Naive thymus-derived CD8-positive, alpha-beta T cell (primary cell): ENCODE measurements at places on chromosomes 11 and 22. TPM values are rescaled to one million over a fixed set of nuclear protein-coding genes. Genes with fewer than 3 reads are reported as not detected.

GRCh38 chr11:66600631-66601233, 7.7 kb downstream of the CCS start:
- H3K27ac ChIP-seq, result no peak overlapping the region
- H3K4me1 ChIP-seq, result peaks cover 3% of the 10 kb centered on the region
- no peak for DNase-seq
- no peak overlapping the region for H3K4me3 ChIP-seq
- H3K27me3 ChIP-seq, result no peaks in the 10 kb centered on the region

DNA sequence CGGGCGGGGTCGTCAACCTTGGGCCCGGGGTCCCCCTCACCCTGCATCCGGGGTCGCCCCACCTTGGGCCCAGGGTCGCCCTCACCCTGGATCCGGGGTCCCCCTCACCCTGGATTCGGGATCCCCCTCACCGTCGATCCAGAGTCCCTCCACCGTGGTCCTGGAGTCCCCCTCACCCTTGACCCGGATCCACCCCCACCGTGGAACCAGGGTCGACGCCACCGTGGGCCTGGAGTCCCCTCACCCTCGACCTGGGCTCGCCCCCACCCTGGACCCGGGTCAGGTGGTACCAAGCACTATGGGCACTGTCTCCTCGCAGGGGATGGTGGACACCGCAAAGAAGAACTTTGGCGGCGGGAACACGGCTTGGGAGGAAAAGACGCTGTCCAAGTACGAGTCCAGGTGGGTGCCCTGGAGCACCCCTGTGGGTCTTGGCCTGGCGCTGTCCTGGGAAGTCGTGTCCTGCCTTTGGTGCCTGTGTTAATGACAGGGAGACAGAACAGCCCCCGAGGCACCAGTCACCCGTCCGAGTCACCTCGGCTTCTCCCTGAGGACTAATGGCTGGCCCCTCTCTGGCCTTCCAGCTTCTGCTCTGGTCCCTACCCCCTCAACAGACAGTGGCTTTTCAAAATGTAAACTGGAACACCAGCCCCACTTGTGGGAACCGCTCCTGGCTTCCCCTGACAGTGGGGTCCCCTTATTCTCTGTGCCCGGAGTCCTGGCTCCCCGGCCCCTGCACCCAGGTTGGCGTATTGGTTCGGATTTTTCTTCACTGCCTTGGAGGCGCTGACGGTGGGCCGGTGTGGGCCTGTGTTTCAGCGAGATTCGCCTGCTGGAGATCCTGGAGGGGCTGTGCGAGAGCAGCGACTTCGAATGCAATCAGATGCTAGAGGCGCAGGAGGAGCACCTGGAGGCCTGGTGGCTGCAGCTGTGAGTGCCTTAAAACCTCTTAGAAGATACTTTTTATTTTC, 762 bp downstream of the CRELD2 start:
- no peak for DNase-seq
- peak overlapping the region; percentile 87 for H3K27ac ChIP-seq
- H3K4me1 ChIP-seq, result peaks cover 44% of the 10 kb centered on the region
- no peaks in the 10 kb centered on the region for H3K27me3 ChIP-seq

DNA sequence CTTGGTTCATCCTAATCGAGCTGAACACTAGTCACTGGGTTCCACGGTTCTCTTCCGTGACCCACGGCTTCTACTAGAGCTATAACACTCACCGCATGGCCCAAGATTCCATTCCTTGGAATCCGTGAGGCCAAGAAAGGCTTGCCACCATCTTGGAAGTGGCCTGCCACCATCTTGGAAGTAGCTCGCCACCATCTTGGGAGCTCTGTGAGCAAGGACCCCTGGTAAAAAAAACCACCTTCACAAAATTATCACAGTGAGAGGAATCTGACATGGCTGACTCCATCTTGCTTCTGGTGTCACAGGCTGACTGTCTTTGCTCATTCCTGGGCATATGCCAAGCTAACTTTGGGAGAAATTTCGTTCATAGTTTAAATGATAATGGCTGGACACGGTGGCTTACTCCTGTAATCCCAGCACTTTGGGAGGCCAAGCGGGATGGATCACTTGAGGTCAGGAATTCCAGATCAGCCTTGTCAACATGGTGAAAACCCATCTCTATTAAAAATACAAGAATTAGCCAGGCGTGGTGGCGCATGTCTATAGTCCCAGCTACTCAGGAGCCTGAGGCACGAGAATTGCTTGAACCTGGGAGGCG, 18.9 kb upstream of the KCTD14 start:
- DNase-seq, result no peak
- no peak overlapping the region for H3K4me3 ChIP-seq
- H3K27me3 ChIP-seq, result peaks cover 3% of the 10 kb centered on the region
- H3K36me3 ChIP-seq, result no peaks in the 10 kb centered on the region
- peaks cover 15% of the 10 kb centered on the region for H3K4me1 ChIP-seq
- no peak overlapping the region for H3K27ac ChIP-seq

DNA sequence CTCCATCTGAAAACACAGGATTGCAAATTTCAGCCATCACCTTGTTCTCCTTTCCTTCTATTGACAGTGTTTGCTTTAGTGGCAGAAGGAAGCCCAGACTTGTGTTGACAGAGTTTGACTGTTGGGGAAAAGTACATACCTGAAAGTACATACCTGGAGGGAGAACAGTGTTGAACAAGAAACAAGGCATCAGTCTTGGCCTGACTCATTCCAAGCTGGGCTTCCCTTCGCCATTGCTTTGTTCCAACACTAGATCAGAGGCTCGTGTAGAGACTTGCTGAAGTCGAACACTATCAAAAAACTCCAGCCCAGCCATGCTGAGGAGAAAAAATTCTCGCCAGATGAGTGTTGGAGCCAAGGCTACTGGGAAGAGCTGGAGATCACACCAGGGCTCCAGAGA, 133.4 kb downstream of the BBOX1 start:
- no peak overlapping the region for H3K4me3 ChIP-seq
- no peaks in the 10 kb centered on the region for H3K4me1 ChIP-seq
- H3K27me3 ChIP-seq, result peaks cover 12% of the 10 kb centered on the region
- H3K36me3 ChIP-seq, result no peaks in the 10 kb centered on the region
- H3K27ac ChIP-seq, result no peak overlapping the region

- DNase-seq, result no peak
- peaks cover 14% of the 10 kb centered on the region for H3K4me1 ChIP-seq
- peak overlapping the region; percentile 86 for H3K4me3 ChIP-seq
- peak overlapping the region; percentile 89 for H3K27ac ChIP-seq
These were observed 650 bp upstream of the CHID1 start for GRCh38 chr11:911031-911889.

GRCh38 chr11:73667891-73668290, 21.5 kb downstream of the PLEKHB1 start:
- no peak overlapping the region for H3K27ac ChIP-seq
- peaks cover 11% of the 10 kb centered on the region for H3K4me1 ChIP-seq
- H3K4me3 ChIP-seq, result no peak overlapping the region
- DNase-seq, result no peak
- H3K36me3 ChIP-seq, result no peaks in the 10 kb centered on the region
- no peaks in the 10 kb centered on the region for H3K27me3 ChIP-seq

DNA sequence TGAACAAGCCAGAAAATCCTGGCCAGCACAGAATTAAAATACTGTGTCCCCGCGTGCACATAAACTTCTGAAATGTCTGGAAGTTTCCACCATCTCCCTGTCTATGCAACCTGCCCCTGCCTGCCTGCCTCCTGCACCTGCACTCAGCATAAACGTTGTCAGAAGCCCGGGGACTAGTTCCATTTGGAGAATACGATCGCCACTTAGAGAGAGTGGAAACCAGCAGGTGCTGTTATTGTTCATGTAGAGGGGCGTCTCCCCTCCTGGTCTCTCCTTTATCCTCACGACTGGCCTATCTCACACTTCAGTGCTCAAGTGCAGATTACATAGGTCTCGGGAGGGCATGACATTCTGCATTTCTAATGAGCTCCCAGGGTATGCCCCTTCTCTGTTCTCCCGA, 35.6 kb downstream of the MPPED1 start:
- H3K27ac ChIP-seq, result no peak overlapping the region
- peaks cover 27% of the 10 kb centered on the region for H3K27me3 ChIP-seq
- DNase-seq, result no peak
- no peaks in the 10 kb centered on the region for H3K4me1 ChIP-seq
- no peak overlapping the region for H3K4me3 ChIP-seq

DNA sequence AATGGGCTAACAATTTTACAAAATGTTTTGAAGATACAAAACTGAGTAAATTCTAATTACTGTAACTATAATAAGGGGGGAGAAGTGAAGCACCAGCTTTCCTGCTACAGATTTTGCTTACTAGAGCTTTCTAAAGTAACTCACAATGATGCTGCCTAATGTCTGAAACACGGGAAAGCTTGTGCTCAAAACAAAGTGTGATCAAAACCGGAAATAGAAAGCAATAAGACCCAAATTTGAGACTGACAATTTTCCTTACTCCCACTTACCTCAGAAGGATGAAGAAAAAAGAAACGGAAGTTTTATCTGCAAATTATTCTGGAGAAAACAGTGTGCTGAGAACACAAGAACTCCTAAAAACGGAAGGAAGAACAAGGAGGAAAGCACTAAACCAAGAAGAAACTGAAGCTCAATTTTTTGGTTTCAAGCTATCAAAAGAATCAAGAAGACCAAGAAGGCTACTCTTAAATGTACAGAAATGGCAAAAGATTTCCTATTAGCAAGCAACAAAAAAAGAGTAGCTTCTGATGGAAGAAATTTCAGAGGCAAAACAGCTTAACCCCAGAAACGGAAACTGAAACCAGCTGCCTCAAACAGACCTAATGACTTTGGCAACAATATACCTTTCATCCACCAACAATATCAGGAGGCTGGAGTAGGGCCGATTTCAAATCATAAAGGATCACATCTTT, 33.4 kb downstream of the AMBRA1 start:
- H3K4me1 ChIP-seq, result peaks cover 66% of the 10 kb centered on the region
- H3K4me3 ChIP-seq, result peak overlapping the region; percentile 89
- DNase-seq, result no peak
- peak overlapping the region; percentile 81 for H3K27ac ChIP-seq
- no peaks in the 10 kb centered on the region for H3K27me3 ChIP-seq

DNA sequence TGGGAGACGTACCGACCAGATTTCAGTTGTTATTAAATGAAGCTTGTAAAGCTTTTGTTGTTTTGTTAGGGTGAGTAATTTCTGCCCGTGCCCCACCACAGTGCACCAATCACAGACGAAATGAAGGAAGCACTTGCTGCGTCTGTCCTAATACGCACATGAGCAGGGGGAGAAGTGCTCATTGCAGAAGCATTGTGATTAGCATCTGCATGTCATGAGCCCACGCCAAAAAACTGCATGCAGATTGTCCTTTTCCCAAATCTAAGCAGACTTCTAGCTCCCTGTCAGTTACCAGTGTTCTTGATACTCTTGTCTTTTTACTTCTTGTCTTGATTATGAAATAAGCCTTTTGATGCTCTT, 15.5 kb downstream of the RBX1 start:
- no peaks in the 10 kb centered on the region for H3K36me3 ChIP-seq
- no peak for DNase-seq
- H3K27me3 ChIP-seq, result no peaks in the 10 kb centered on the region
- no peak overlapping the region for H3K27ac ChIP-seq
- peaks cover 16% of the 10 kb centered on the region for H3K4me1 ChIP-seq

GRCh38 chr11:77026221-77026620, 8.0 kb upstream of the B3GNT6 start:
- no peak overlapping the region for H3K27ac ChIP-seq
- no peak for DNase-seq
- no peaks in the 10 kb centered on the region for H3K4me1 ChIP-seq
- no peak overlapping the region for H3K4me3 ChIP-seq
- H3K36me3 ChIP-seq, result peaks cover 3% of the 10 kb centered on the region
- peaks cover 23% of the 10 kb centered on the region for H3K27me3 ChIP-seq

DNA sequence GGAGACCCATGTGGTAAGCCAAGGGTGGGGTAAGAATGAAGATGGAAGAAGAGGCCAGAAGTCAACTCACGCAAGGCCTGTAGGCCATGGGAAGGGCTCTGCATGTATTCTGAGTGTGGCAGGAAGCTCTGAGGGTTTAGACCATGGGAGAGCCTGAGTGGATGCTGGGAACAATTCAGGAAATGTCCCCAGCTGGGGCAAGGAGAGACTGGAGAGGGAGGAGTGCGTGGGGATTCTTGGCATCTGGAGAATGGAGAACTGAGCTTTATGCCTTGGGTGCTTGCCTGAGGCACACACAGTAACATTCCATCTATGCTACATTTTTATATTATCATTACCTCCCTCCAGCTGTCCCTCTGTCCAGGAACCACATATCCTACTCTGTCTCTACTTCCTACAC, 50.4 kb upstream of the CD82 start:
- H3K4me3 ChIP-seq, result no peak overlapping the region
- H3K36me3 ChIP-seq, result no peaks in the 10 kb centered on the region
- no peak for DNase-seq
- no peaks in the 10 kb centered on the region for H3K4me1 ChIP-seq
- peaks cover 51% of the 10 kb centered on the region for H3K27me3 ChIP-seq
- no peak overlapping the region for H3K27ac ChIP-seq

DNA sequence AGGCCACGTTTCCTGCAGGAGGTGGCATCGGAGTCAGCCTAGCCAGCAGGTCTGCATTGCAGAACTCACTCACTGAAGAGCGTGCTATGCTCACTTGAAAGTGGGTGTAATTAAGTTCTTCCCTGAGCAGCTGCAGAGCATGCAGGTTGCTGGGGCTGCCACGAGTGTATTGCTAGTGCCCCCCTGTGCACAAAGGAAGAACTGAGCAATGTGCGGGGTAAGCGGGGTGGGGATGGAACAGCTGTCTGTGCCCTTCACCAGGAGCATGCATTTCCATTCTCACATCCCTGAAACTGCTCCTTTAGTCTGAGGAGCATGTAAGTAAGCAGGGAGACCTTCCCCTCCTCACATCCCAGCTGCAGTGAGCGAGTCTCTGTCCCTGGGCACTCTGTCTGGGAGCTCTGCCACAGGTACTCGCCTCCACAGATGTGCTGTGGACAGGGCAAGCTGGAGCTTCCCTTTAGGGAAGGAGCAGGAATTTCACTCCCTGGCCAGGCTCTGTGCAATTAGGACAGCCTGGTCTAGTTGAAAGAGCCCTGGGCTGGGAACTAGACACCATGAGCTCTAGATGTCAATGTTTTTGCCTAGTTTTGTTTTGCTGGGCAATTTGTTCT, 1031.8 kb downstream of the NTM start:
- DNase-seq, result no peak
- no peak overlapping the region for H3K4me3 ChIP-seq
- H3K4me1 ChIP-seq, result no peaks in the 10 kb centered on the region
- H3K36me3 ChIP-seq, result no peaks in the 10 kb centered on the region

DNA sequence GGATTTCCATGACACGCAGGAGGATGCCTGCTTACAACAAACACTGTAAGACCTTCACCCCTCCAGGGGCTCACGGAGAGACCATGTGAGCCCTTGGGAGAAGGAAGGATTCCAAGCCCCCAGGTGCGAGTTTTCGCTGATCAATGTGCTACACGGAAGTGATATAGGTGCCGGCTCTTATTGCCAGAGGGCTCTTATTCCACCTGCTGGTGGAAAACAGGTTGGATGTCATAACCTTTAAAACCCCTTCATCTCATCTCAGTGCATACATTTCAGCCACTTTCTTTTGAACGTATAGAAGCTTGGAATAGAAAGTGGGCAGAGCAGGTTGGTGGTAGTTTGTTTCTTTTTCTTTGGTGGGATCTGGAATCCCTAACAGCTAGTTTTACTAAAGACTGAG, 25.8 kb downstream of the LAYN start:
- H3K36me3 ChIP-seq, result no peaks in the 10 kb centered on the region
- no peaks in the 10 kb centered on the region for H3K27me3 ChIP-seq
- no peak for DNase-seq
- H3K27ac ChIP-seq, result no peak overlapping the region
- H3K4me3 ChIP-seq, result no peak overlapping the region
- H3K4me1 ChIP-seq, result no peaks in the 10 kb centered on the region

Gene OR5A1
- total RNA-seq, result not detected

Gene P2RY6
- total RNA-seq, result 0.52 TPM

Gene OR4A16
- not detected for total RNA-seq

Gene TECTA
- 0.57 TPM for total RNA-seq

Gene CLDN5
- total RNA-seq, result not detected

Gene ARHGAP42
- total RNA-seq, result 0.93 TPM

Gene MYBPC3
- 0.16 TPM for total RNA-seq

Gene DDTL
- not detected for total RNA-seq

Gene RIMBP3B
- total RNA-seq, result 0.80 TPM

Gene MGAT3
- total RNA-seq, result 0.36 TPM

Gene NEFH
- total RNA-seq, result 0.47 TPM
